ENCODE measurements at places on chromosomes 7 and 10. TPM values are rescaled to one million over a fixed set of nuclear protein-coding genes. Genes with fewer than 3 reads are reported as not detected.

DNA sequence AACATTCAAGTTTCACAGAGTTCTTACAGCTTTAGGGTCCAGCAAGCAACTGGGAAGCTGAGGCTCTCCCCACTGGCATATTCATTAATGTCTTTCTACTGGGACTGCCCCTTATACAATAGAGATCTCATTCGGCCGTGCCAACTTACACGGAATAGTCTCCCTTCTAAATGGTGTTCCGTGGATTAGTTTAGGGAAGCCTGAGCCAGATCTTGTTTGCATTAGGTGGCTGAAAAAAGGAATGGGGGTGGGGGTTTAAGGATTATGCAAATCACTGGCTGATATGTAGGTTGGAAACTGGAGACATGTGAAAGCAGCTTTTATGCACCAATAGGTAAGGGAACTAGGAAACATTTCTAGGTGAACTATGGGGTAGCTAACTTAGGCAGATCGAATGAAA lies 218.3 kb downstream of the TRIL start:
- no peak for DNase-seq
- no peaks in the 10 kb centered on the region for H3K27me3 ChIP-seq
- no peak overlapping the region for H3K4me3 ChIP-seq
- H3K36me3 ChIP-seq: no peaks in the 10 kb centered on the region
- H3K4me1 ChIP-seq: no peaks in the 10 kb centered on the region
- no peak overlapping the region for H3K27ac ChIP-seq

- no peaks in the 10 kb centered on the region for H3K27me3 ChIP-seq
- H3K4me1 ChIP-seq: no peaks in the 10 kb centered on the region
- H3K4me3 ChIP-seq: no peak overlapping the region
Measured at GRCh38 chr10:11255796-11256444, 238.2 kb downstream of the CELF2 start.

Gene DYNC1I1
- 7.1 TPM for total RNA-seq

DNA sequence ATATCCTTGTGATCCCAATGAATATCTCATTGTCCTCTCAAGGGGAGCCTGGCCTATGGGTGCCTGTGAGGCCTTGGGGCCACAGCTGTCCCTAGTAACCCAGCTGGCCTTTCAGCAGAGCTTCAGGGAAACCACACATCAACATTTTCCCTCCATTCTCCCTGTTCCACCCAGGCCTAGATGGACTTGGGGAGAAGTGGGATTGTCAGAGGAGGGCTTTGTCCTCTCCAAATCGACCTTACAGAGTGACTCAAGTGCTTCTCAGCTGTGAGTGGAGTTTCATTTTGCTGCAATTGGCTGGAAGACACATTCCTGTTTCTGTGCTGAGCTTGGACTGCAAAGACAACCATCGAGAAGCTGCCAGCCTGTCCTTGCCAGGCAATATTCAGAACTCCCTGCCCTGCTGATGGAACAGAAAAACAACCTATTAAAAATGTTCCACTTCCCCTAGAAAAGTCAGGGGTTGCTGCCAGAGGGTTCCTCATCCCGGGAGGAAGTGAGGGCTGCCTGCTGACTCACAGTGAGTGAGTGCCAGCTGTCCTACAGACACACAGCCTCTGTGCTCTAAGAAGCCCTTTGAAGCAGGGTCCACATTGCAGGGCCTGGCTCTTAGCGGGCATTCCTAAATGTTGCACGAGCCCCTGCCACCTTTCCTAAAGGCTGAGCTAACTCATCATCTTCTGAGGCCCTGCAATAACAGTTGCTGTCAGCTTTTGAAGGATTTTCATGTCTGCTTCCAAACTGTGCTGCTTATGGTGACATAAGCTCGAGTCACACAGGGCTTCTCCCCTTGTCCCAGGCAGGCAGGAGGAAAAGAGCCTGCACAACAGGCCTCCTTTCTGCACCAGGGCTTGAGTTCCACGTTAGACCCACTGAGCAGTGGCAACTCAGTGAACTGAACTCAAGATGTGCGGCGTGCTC lies 20.5 kb downstream of the STRA8 start:
- DNase-seq: peak; percentile 57
- H3K27me3 ChIP-seq: no peaks in the 10 kb centered on the region
- no peak overlapping the region for H3K4me3 ChIP-seq
- peaks cover 14% of the 10 kb centered on the region for H3K4me1 ChIP-seq
- H3K36me3 ChIP-seq: no peaks in the 10 kb centered on the region

DNA sequence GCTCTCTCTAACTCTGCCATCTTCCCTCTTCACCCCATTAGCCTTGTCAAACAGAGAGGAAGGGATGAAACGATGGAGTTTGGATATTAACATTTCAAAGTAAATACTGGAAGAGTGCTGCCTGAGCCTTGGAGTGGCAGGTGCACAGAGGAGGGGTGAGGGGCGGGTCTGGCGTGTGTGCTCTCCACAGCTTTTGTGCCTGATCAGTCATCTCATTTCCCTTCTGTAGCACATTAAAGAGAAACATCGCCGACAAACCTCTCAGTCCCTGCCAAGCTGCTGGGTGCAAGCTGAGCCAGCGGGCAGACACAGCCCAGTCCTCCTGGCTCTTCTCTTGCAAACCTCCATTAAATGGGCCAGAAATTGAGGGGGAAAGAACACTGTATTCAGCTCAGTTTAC lies 76.2 kb downstream of the SLIT1 start:
- no peaks in the 10 kb centered on the region for H3K36me3 ChIP-seq
- H3K27me3 ChIP-seq: no peaks in the 10 kb centered on the region
- H3K4me3 ChIP-seq: no peak overlapping the region
- no peak overlapping the region for H3K27ac ChIP-seq
- no peak for DNase-seq
- no peaks in the 10 kb centered on the region for H3K4me1 ChIP-seq

Gene PAXIP1
- total RNA-seq: 37.2 TPM

DNA sequence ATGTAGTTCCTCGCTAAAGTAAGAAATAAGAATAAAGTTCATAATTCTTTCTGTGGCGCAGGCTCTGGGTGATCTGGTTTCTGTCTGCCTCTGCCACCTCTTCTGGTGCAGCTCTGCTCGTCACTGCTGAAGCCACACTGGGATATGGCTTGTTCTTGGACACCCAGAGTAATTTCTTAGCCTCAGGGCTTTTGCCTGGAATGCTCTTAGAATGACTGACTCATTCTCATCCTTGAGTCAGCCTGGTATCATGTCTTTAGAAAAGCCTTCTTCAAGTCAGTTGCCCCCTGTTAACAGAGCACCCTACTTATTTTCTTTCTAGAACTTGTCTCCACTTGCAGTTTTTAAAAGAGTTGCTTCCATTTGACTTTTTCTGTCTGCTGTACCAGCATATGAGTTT lies 2.0 kb downstream of the ZSCAN25 start:
- no peak for DNase-seq
- H3K27ac ChIP-seq: no peak overlapping the region
- H3K27me3 ChIP-seq: no peaks in the 10 kb centered on the region
- peaks cover 12% of the 10 kb centered on the region for H3K4me1 ChIP-seq

Gene TMEM139
- 2.2 TPM for total RNA-seq

- no peaks in the 10 kb centered on the region for H3K36me3 ChIP-seq
- no peak for DNase-seq
- no peak overlapping the region for H3K4me3 ChIP-seq
- no peak overlapping the region for H3K27ac ChIP-seq
- H3K4me1 ChIP-seq: no peaks in the 10 kb centered on the region
Measured at GRCh38 chr10:82813856-82814255, 938.9 kb downstream of the NRG3 start.

Data from testis (tissue), 5 donors.